Activated gamma-delta T cell treated with Interleukin-2 at 50 U/mL for 16 hours (primary cell): ENCODE measurements at places on chromosomes 3 and 15.

GRCh38 chr3:168094877-168095610 lies 680 bp downstream of the GOLIM4 start:
- peak; percentile 32 for DNase-seq

GRCh38 chr3:184341925-184342324 lies 4.5 kb downstream of the FAM131A start:
- no peak for DNase-seq

GRCh38 chr15:62534996-62535395 lies 369.9 kb upstream of the C2CD4B start:
- no peak for DNase-seq

GRCh38 chr15:73712107-73712506 lies 27.9 kb downstream of the CD276 start:
- DNase-seq: no peak

DNA sequence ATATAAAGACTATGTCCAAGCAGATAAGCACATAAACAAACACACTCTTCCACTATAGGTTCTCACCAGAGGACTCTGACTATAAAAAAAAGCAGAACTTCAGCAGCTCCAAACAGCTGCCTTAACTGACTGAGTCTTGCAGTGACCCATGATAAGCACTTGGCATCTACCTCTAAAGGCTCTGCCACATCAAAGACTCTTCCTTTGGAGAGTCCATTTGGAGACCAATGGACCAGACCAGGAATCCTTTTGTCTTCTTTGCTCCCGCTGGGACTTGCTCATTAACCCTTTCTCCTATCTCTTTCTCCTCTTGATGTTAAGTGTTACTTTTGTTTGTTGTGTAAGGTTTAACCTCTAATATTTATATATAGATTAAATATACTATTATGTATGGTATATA lies 424.1 kb downstream of the RSL24D1 start:
- no peak for DNase-seq

GRCh38 chr15:85318732-85319076 lies 61.7 kb upstream of the AKAP13 start:
- DNase-seq: no peak

GRCh38 chr3:40070816-40071215 lies 238.7 kb upstream of the EIF1B start:
- no peak for DNase-seq

GRCh38 chr3:150098621-150099020 lies 127.9 kb upstream of the PFN2 start:
- DNase-seq: no peak

DNA sequence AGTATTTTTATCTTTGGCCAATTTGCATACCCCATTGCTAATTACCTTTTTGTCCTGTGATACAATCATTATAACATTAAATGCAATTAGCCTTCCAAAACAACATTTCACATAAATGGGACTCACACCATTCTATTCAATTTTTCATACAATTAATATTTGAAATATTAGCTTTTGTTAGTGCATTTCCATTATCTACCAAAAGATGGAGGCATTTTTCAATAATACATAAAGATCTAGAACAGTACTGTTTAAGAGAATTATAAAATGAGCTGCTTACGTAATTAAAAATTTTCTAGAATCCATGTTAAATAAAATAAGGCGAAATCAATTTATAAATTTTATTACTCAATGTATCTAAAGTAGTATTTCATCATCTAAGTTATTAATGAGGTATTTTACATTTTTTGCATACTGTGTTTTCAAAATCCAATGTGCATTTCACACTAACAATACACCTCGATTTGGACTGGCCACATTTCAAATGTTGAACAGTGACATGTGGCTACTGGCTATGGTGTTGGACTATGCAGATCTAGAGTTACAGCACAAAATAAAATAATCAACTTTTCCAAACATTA lies 74.3 kb downstream of the TJP1 start:
- DNase-seq: no peak
